Activated CD4-positive, alpha-beta T cell treated with anti-CD3 and anti-CD28 coated beads, Interleukin-2, amount 10 ng/mL, durations not matched to agents 7 days and 5 days (primary cell): ENCODE measurements at places on chromosomes 4 and X. TPM values are rescaled to one million over a fixed set of nuclear protein-coding genes. Genes with fewer than 3 reads are reported as not detected.

GRCh38 chr4:15234856-15235126 lies 193.0 kb upstream of the C1QTNF7 start:
- no peak for DNase-seq

DNA sequence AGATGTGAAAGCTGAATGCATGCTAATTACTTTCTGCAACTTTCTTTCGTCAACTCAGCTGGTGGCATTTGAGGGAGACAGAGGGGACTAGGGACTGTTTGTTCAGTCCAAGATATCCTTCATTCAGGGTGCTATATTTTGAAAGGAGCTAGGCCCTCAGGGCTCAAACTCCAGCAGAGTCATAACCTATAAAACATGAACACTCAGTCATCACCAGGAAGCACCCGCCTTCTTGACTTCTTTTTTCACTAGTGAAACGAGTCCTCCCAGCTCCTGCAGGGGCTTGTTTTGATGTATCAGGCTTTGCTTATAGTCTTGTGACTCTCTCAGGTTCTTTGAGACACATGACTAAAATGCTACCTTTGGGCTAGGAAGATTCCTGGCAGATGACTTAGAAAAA lies 230.6 kb downstream of the PCDH7 start:
- DNase-seq: no peak

PLXNB3 gene
- 0.23 TPM for total RNA-seq

DNA sequence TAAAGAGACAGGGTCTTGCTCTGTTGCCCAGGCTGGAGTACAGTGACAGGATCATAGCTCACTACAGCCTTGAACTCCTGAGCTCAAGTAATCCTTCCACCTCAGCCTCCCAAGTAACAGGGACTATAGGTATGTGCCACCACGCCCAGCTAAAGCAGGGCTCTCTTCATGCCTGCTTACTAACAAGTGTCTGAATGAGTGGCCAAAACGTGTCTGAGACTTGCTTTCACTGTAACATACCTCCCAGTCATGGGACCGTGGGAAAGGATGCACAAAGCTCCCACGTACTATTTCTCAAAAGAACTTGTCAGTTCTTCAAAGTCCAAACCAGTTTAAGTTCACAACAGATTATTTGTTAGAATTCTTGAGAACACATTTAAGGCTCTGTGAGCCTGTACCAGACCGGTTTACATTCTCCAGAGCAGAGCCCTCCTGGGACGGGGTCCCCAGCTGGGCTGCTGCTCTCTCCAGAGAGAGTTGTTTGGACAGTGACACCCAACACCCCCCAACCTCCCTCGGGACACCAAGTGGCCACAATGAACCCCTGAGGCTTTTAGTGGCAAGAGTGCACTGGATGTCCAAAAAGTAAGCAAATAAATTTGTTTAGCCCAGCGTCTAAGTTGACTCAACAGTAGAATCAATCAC lies 24.1 kb downstream of the SH3KBP1 start:
- no peak for DNase-seq

GRCh38 chrX:1912193-1912592 lies 297.3 kb downstream of the ASMT start:
- no peak for DNase-seq

TAB3 gene
- total RNA-seq: 16.8 TPM

GRCh38 chrX:30607155-30607554 lies 29.6 kb upstream of the TASL start:
- no peak for DNase-seq

DNA sequence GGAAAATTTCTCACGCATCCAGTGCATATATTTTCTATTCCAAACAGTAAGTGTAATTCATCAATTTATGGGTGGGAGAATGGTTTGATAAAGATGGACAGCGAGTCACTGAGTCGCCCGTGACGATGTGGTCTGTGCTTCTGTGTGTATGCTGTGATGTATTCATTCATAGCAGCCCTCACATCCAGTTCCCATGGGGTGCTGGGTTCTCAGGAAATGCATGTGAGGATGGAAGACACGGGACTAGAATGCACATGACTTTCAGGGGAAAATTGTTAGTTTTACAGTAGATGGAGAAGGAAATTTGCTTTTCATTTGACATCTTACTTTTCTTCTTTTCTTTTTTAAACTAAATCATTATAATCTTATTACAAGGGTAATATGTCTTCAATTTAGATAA lies 152.9 kb downstream of the STOX2 start:
- DNase-seq: no peak

DNA sequence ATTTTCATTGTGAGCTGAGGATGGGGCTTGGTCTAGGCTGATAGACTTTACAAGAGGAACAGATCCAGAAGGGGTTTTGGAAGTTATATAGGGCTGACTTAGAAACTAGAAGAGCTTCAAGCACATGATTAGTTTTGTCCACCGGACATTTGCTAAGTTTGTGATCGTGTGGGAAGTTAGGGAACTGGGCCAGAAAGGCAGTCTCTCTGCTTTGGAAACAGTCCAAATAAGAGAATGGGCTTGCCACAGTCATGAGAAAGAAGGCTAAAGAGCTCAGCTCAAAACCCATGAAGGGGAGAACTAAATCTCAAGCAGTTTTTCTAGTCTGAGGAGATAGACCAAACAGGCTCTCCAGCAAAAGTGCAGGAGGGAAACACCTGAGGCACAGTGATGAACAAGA lies 67.8 kb downstream of the ZNF674 start:
- DNase-seq: no peak

DNA sequence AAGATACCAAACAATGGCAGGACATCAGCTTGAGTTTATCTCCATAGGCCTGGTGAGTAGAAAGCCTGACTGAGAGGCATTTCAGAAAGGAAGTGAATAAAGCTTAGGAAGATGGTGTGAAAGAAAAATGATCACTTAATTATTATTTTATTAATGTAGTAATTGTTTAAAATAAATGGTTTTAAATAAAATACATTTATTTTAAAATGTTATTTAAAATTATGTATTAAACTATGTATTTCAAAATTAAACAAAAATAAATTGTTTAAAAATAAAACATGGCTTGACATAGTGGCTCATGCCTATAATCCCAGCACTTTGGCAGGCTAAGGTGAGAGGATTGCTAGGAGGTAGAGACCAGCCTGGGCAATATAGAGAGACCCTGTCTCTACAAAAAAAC lies 145.8 kb downstream of the IL15 start:
- no peak for DNase-seq

DNA sequence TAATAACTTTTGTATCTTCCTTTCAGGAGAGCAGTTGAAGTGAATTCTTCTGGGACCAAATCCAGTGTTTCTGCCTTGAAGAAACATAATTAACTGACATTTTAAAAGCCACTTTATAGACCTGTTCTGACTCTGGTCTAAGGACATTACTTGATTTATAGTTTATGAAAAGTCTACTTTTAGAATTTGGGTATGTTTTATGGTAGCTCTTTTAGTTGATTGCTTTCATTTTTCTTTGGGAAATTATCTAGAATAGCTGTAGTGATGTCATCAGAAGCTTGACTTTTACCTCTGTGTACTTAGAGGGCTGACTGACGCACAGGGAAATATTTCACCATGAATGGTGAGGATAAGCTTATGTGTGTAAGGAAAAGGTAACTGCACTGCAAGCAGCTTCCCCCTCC lies 131.8 kb upstream of the LIMCH1 start:
- no peak for DNase-seq

DNA sequence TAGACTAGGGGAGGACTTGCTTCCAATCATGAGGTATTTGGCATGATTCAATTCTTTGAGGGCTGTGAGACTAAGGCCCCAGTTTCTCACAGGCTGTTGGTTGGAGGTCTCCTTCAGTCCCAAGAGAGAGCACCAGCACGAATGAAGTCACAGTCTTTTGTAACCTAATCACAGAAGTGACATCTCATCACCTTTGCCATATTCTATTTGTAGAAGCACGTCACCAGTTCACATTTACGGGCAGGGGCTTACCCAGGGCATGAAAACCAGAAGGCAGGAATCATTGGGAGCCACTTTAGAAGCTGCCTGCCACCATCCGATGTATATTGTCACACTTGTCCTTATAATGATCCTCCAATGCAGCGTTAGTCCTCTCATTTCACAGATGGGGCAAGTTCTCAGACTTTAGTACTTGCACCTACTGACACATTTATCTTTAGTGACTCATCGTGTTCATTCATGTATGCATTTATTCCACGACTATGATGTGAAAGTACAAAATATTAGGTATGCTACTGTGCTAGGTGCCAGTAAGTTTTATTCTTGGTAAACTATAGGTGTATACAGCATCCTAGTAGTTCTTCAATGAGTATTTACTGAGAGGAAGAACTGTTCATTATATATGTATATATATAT lies 163.8 kb upstream of the PGRMC2 start:
- no peak for DNase-seq

DNA sequence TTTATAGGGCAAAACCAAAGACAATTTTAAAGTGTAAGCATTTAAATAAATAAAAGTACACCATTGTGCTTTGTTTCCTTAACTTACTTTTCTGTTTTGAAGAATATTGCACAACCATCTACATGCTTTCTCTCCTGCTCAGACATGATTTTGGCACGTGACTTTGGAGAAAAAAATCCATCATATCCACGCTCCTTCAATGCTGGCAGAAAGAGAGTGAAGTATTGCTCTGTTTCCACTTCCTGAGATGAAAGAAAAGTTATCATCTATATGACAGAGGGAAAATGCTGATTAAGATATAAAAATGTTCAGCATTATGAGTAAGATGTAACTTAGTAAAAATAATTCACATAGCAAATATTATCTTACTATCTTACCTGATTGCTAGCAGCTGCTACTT lies 77.1 kb downstream of the CNOT6L start:
- no peak for DNase-seq

GNRHR gene
- not detected for total RNA-seq

- peak; percentile 32 for DNase-seq
Observed at GRCh38 chrX:148500423-148501385, at the start of gene AFF2. Gene AFF2 (plus strand): TSS chrX:148500617. CDS start chrX:148501098, 481 bp downstream.

DNA sequence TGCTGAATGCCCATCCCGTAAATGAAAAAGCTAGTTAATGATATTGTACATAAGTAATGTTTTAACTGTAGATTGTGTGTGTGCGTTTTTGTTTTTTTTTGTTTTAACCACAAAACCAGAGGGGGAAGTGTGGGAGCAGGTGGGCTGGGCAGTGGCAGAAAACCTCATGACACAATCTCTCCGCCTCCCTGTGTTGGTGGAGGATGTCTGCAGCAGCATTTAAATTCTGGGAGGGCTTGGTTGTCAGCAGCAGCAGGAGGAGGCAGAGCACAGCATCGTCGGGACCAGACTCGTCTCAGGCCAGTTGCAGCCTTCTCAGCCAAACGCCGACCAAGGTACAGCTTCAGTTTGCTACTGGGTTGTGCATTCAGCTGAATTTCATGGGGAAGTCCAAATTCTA lies at the start of gene SPP1:
SPP1 (plus strand) TSS at position 249 of the 400 bp plus-strand sequence. CDS start 1,182 bp downstream, outside the sequence.
- DNase-seq: peak; percentile 28

SPON2 gene
- 28.3 TPM for total RNA-seq

LRP2BP gene
- 0.73 TPM for total RNA-seq

- no peak for DNase-seq
Observed at GRCh38 chrX:41043196-41043595, 42.0 kb upstream of the USP9X start.

WAS gene
- 165 TPM for total RNA-seq

DNA sequence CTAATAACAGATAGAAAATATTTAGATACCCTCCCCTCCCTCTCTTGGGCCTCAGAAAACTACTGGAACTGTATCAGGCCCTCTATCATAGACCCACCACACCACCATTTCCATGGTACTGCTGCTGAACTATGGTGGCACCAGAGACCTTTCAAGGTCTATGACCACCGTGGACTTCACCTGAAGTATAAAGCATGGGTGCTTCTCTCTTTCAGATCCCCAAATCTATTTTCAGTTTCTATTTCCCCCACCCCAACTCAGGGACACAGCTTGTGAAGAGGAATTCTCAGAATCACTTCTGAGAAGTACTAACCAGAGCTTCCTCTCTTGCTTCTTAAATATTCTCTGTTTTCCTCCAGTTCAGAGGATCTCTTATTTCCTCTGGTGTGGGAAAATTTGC lies 840.8 kb upstream of the HTR2C start:
- DNase-seq: no peak

- DNase-seq: no peak
Observed at GRCh38 chr4:56757261-56757746, 64.2 kb downstream of the SPINK2 start.

TLL1 gene
- total RNA-seq: not detected

DNA sequence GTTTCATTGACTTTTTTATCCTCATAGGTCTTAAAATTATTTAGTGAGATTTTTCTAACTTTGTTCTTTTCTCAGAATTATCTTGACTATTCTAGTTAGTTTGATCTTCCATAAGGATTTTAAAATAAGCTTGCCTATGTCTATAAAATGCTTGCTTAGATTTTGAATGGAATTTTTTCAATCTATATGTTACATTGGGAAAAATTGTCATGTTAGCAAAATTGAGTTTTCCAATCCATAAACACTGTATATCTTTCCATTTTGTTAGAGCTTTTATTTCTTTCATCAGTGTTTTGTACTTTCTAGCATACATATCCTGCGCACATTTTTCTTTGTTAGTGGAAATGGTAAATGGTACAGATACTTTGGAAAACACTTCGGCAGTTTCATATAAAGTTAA lies 312.9 kb downstream of the PDHA2 start:
- no peak for DNase-seq

- no peak for DNase-seq
Observed at GRCh38 chrX:110153896-110154295, 151.0 kb downstream of the TMEM164 start.

GRCh38 chr4:56102601-56103000 lies 153.9 kb downstream of the CEP135 start:
- DNase-seq: no peak

SCD5 gene
- 2.0 TPM for total RNA-seq

RHOXF2B gene
- not detected for total RNA-seq

SOD3 gene
- total RNA-seq: not detected

DNA sequence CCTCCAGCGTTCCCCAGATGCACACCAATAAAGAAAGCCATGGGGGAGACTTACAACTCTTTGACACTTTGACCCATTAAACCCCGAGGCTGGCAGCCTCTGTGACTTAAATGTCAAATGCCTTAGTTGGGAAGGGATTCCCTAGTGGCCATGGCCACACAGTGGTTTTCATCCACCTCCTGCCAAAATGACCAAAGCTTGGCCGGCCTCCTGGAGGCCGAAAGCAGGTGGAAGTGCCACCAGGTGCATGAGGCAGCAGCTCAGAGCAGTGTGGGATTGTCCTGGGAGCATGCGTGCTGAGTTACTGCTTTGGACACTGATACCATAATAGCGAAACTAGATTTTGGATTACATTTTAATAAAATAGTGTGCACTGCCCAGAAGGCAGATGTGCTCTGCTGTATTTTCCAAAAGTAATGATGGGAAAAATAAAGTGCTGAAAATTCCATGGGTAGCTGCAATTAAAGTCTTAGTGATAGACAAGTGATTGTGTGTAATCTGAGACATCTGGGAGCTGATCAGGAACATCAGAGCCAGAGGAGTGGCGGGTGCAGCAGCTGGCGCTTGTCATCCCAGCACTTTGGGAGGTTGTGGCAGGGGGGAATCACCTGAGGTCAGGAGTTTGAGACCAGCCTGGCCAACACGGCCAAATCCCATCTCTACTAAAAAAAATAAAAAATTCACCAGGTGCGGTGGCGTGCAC lies 39.8 kb upstream of the TADA2B start:
- DNase-seq: no peak

GRCh38 chr4:1808396-1808795 lies 15.3 kb downstream of the FGFR3 start:
- DNase-seq: no peak

GRCh38 chrX:72216973-72217372 lies 21.9 kb downstream of the ERCC6L start:
- DNase-seq: no peak
